ENCODE measurements at places on chromosomes 11 and 22.

- DNase-seq = no peak
These were observed 2.5 kb upstream of the DNAL4 start for GRCh38 chr22:38796262-38796957.

- DNase-seq = peak; percentile 45
These were observed 78.5 kb downstream of the TRAF6 start for GRCh38 chr11:36431429-36432092.

- DNase-seq = no peak
These were observed 10.7 kb downstream of the PRG3 start for GRCh38 chr11:57370251-57370650.

- no peak for DNase-seq
These were observed 10.9 kb upstream of the DKK3 start for GRCh38 chr11:12019337-12019736.

DNA sequence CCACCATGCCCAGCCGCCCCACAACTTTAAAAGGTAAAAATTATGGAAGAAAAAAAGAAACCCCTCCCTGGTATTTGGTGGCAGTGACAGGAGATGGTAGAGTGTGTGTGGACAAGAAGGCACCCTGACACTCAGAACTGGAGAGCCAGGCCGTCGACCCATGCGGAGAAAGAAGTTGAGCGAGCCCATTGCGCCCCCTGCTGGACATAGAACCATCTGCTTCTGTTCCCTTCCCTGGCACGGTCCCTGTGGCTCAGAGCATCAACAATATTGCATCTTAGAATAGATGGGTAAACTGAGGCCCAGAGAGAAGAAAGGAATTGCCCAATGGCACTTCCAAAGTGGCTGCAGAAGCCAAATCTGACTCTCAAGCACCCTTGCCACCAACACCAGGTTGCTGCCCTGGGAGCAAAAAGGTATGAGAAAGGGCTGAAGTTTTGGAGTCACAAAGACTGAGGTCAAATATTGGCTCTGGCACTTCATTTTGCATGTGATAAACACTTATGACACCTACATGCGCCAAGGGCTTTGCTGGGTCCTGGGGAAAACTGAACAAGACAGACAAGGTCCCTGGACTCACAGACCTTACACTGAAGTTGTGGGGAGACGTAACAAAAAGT is 8.6 kb downstream of the MRPL11 start:
- DNase-seq = peak; percentile 76

GRCh38 chr11:26987272-26987671 is 6.6 kb upstream of the FIBIN start:
- DNase-seq = no peak

- DNase-seq = no peak
These were observed 7.4 kb upstream of the SOX6 start for GRCh38 chr11:16363706-16364105.

GRCh38 chr11:94623120-94623735 is 56.1 kb downstream of the PIWIL4 start:
- DNase-seq = peak; percentile 12

- DNase-seq = no peak
These were observed 5.1 kb downstream of the SLC43A3 start for GRCh38 chr11:57421805-57422204.

DNA sequence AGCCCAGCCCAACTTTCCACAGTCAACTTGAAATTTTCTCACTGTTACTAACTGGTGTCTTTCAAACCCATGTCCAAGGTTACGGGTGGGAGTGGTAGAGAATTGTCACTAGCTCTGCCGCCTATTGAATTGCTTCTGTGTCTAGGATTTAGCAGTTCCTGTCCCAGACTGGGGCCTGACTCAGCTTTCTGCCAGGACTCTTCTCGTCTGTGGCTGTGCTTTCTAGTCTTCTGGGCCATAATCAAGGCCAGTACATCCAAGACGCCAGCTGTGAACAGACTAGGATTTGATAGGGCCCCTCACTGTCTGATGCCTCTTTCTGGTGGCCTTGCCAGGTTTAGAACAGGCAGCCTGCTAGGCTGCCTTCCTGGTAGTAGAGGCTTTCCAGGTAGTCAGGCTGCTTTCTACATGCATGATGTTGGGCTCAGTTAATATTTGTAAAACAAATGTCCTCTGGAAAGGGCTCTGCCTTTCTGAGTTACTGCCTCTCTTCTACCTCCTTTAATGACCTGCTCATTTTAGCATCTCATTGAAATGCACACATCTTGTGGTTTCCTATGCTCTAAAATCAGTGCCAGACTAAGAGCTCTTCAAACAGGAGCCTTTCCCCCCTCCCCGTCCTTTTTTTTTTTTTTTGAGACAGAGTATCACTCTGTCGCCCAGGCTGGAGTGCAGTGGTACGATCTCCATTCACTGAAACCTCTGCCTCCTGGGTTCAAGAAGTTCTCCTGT is 13.1 kb upstream of the HIKESHI start:
- DNase-seq = peak; percentile 38

GRCh38 chr11:106311531-106312230 is 234.2 kb downstream of the AASDHPPT start:
- no peak for DNase-seq

- peak; percentile 62 for DNase-seq
These were observed at the start of gene FADS3 for GRCh38 chr11:61891331-61892084. FADS3 (minus strand) TSS chr11:61891545; CDS start chr11:61891381, 164 bp downstream.

- no peak for DNase-seq
These were observed 1408.4 kb upstream of the TENM4 start for GRCh38 chr11:80849253-80849652.

GRCh38 chr11:45300715-45301114 is 14.6 kb upstream of the SYT13 start:
- no peak for DNase-seq

- DNase-seq = no peak
These were observed 58.8 kb downstream of the PDGFD start for GRCh38 chr11:104105155-104105554.

DNA sequence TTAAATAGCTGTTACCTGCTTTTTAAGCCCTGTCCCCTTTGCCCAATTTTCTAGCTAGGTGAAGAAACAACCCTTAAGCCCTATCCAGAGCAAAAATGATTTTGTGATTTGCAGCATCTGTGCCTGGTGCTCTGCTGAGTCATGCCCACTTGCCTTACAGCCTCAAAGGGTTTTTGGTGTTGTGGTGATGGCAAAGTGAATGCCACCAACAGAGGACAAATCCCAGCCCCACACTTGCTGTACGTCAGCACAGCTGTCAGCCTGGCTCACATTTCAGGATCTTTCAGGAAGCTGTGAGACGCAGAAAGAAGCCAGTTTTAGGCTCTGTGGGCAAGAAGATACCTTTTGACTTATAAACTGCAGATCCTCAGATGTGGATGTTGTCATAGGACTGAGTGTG is 401.7 kb downstream of the TENM4 start:
- DNase-seq = no peak

DNA sequence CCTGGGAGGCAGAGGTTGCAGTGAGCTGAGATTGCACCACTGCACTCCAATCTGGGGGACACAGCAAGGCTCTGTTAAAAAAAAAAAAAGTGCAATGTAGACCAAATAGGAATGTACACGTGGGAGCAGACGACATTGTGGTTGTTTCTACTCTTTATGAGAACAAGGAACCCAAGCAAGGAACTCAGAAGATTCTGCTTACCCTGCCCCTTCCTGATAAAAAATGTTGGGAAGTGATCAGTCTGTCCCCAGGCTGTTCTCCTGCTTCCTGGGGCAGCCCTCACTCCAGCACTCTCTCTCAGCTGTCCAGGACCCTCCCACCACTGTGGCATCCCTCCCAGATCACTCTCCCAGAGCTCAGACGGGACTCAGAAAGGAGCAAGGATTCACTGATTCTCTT is 31.8 kb downstream of the SLCO2B1 start:
- no peak for DNase-seq

- DNase-seq = no peak
These were observed 21.6 kb upstream of the PEX26 start for GRCh38 chr22:18056161-18056666.

Measured in activated naive CD4-positive, alpha-beta T cell treated with Interleukin-2 at 50 U/mL for 16 hours (primary cell).